Fibroblast of lung (primary cell): ENCODE measurements at places on chromosomes 16 and 17. TPM values are rescaled to one million over a fixed set of nuclear protein-coding genes. Genes with fewer than 3 reads are reported as not detected.

DNA sequence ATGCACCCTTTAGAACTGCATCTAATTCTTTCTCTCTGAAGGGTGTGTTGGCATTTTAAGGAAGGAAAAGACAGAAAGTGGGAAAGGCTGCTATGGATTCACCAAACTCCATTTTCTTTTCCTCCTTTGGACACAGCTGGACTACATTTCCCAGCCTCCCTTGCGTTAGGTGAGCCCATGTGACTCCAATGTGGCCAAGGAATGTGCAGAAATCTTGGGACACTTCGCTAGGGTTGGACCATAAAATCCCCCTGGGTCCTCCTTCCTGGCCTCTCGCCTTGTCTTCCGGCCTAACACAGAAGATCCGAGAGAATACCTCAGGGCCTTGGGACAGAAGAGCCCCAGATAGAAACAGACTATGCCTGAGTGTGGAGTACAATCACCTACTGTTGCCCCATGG is 56.3 kb downstream of the ABCC12 start:
- H3K27ac ChIP-seq: no peak overlapping the region
- no peaks in the 10 kb centered on the region for H3K27me3 ChIP-seq
- no peak overlapping the region for H3K4me3 ChIP-seq
- no peaks in the 10 kb centered on the region for H3K4me1 ChIP-seq

DNA sequence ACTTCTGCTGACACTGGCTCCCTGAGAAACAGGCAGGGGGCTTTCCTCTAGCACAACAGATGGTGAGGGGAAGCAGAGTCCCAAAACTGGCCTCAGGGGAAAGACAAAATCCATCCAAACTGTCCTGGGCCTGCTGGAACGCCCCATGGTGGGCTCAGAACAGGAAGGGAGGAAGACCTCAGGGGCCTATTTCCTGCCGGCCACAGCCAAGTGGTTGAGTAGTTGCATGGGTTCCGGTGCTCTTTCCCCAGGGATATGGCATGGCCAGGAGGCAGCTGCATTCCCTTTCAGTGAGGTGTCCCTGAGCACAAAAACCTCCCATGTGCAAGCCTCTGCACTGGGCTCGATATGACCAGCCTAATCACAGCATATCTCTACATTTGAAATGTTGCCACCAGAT is 303.0 kb upstream of the IRX5 start:
- H3K27ac ChIP-seq: no peak overlapping the region
- no peaks in the 10 kb centered on the region for H3K36me3 ChIP-seq
- DNase-seq: peak; percentile 4
- no peaks in the 10 kb centered on the region for H3K4me1 ChIP-seq

DNA sequence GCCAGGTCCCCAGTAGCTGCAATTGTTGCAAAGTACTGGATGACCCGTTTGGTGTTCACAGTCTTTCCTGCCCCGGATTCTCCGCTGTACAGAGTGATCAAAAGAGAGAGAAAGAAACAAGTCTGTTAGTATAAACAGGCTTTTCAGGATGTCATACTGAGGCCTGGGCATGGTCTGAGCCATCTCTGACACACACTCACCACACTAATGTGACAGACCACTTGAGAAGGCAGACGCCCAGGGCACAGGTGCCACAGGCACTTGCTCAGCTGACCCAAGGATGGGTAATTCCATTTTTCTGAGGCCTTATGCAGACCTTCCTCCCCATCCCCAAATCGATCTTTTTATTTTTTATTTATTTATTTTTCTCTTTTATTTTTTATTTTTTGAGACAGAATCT is 7.5 kb downstream of the MYH3 start:
- no peak overlapping the region for H3K4me3 ChIP-seq
- no peaks in the 10 kb centered on the region for H3K4me1 ChIP-seq
- H3K36me3 ChIP-seq: no peaks in the 10 kb centered on the region
- no peak for DNase-seq
- no peaks in the 10 kb centered on the region for H3K27me3 ChIP-seq
- no peak overlapping the region for H3K27ac ChIP-seq

- DNase-seq: peak; percentile 26
- H3K27me3 ChIP-seq: no peaks in the 10 kb centered on the region
- H3K36me3 ChIP-seq: peaks cover 1% of the 10 kb centered on the region
Measured at GRCh38 chr16:81654346-81654745, 124.7 kb upstream of the PLCG2 start.

The HNF1B gene
- polyA plus RNA-seq: not detected in 2 replicates

- H3K36me3 ChIP-seq: no peaks in the 10 kb centered on the region
- H3K27me3 ChIP-seq: peaks cover 6% of the 10 kb centered on the region
- no peak overlapping the region for H3K4me3 ChIP-seq
- H3K4me1 ChIP-seq: no peaks in the 10 kb centered on the region
- peak; percentile 78 for DNase-seq
- no peak overlapping the region for H3K27ac ChIP-seq
Measured at GRCh38 chr17:72613806-72614292, 478.6 kb downstream of the SLC39A11 start.

DNA sequence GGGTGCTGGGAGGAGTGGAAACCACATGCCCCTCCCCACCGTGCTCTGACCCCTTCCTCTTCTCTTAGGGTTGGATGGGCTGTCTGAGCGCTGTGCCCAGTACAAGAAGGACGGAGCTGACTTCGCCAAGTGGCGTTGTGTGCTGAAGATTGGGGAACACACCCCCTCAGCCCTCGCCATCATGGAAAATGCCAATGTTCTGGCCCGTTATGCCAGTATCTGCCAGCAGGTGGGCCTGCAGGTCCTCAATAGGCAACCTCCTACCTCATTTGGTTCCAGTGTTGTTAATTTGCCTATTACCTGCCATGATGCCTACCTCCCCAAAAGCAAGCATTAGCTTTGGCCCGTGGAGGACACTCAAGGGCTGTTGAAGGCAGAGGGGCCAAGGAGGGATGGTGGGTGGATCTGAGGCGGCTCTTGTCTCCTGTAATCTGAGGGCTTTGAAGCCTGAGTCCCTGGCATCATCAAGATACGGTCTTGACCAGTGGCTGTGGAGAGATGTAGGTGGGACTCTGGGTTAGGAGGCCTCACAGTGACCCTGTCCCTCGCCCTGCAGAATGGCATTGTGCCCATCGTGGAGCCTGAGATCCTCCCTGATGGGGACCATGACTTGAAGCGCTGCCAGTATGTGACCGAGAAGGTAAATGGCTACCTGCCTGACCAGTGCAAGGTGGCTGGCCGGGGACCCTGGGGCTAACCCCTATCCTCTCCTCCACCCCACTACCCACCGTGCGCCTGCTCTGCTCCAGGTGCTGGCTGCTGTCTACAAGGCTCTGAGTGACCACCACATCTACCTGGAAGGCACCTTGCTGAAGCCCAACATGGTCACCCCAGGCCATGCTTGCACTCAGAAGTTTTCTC is 3.4 kb downstream of the ALDOA start:
- peak overlapping the region; percentile 23 for H3K27ac ChIP-seq
- peak overlapping the region; percentile 36 for H3K4me3 ChIP-seq
- peaks cover 28% of the 10 kb centered on the region for H3K4me1 ChIP-seq
- DNase-seq: no peak
- no peaks in the 10 kb centered on the region for H3K27me3 ChIP-seq

The NDUFAF8 gene
- 102 and 111 TPM in 2 replicates for polyA plus RNA-seq

DNA sequence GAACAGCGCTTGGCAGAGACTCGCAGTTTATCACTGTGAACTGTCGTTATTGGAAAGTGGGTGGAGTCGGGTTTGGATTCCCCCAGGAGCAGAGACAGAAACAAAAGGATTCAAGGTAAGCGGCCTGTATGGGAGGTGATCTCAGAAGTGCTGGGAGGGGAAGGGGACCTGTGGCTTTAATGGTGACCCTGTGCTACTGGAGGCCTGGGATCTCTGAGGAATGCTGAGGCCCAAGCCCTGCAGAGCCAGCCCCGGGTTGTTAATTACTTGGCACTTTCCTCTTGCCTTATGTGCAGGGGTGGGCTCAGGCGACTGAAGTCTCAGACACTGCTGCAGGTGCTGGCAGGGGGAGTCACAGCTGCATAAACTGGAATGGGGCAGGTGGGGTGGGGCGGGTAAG is 27.4 kb downstream of the IRF8 start:
- no peak for DNase-seq
- no peaks in the 10 kb centered on the region for H3K36me3 ChIP-seq
- H3K4me1 ChIP-seq: peaks cover 4% of the 10 kb centered on the region
- H3K4me3 ChIP-seq: no peak overlapping the region
- H3K27ac ChIP-seq: no peak overlapping the region
- peaks cover 10% of the 10 kb centered on the region for H3K27me3 ChIP-seq

The TBC1D3G gene
- not detected in 2 replicates for polyA plus RNA-seq

DNA sequence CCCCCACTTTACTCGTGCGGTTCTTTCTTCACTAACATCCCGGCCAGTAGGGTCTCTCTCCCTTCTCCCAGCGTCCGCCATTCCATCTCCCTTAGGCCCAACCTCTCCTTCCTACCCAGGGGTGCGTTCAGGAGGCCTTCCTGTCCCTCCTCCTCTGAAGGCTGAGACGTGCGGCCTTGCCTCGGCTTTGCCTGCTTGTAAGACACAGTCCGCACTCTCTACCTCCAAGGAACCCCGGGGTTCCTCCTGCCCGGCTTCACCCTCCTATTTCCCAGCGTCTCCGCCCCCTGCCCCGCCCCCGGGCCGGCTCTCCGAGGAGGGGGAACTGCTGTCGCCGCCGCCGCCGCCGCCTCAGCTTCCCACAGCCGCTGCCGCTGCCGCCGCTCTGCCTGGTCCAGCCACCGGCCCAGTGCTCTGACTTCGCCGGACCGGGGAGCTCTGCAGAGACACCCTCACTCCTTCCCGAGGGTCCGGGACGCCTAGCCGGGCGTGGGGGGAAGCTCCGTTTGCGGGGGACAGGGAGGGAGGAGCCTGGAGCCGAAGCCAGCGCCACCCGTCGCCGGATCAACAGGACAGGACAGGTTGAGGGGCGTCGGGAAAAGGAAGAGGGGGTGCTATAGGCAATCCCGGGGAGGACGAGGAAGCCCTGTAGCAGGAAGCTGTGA is 1.2 kb upstream of the FGF11 start:
- H3K4me1 ChIP-seq: peaks cover 13% of the 10 kb centered on the region
- no peak overlapping the region for H3K4me3 ChIP-seq
- DNase-seq: no peak
- H3K27ac ChIP-seq: no peak overlapping the region
- H3K36me3 ChIP-seq: no peaks in the 10 kb centered on the region

DNA sequence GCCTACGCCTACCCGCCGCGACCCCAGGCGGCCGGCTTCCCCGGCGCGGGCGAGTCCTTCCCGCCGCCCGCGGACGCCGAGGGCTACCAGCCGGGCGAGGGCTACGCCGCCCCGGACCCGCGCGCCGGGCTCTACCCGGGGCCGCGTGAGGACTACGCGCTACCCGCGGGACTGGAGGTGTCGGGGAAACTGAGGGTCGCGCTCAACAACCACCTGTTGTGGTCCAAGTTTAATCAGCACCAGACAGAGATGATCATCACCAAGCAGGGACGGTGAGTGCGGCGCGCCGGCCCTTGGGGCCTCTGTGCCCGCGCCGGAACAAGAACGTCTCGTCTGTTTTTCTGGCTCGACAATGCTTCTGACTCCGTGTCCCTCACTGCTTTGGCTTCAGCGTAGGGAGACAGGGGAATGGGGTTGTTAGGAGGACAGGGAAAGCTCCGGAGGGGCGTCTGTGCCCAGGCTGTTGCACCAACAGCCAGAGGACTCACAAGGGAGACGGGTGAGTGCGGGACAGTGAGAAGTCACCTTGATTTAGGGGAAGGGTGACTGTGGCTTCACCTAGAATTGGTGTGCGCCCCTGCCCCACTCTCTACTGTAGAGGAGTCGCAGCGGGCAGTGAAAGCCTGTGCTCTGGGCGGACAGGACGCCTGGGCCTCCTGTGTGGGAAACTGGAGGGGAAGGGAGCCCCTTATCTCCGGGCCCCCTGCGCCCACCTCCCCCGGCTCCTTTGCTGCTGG is 806 bp downstream of the TBX21 start:
- H3K4me1 ChIP-seq: peaks cover 2% of the 10 kb centered on the region
- H3K36me3 ChIP-seq: no peaks in the 10 kb centered on the region

DNA sequence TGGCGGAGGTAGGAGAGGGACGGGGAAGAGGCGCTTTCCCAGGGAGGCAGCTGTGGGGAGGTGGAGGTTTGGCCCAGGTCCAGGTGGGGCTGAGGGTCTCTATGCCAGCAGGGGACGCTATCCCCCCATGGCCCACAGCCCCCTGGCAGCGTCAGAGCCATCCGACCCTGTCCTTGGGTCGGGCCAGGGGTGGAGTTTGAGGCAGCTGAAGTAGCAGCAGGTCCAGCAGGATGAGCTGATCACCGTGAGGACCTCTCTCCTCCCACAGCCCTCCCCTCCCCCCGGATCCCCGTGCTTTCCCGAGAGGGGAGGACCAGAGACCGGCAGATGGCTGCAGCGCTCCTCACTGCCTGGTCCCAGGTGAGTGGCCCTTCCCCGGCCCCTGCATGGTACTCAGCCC is 3.2 kb downstream of the ZNF205 start:
- H3K36me3 ChIP-seq: peaks cover 13% of the 10 kb centered on the region
- no peak overlapping the region for H3K27ac ChIP-seq
- peaks cover 4% of the 10 kb centered on the region for H3K4me1 ChIP-seq
- no peak overlapping the region for H3K4me3 ChIP-seq

DNA sequence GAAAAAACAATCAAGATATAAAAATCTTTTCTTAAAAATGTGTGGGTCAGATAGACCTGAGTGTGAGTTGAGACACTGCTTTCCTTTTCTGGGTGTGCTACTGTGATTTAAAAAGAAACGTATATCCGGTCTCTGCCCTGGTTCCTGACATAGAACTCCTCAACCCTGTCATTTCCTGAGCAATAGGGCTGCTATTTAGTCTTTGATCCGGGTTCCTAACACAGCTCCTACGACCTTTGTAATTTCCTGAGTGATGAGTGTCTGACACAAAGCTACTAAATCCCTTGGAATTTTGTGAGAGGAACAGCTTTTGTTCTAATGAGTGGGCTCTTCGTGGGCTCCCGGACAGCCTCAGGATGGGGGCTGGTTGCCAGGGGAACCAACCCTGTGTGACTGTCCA is 93.9 kb upstream of the FA2H start:
- H3K27me3 ChIP-seq: no peaks in the 10 kb centered on the region
- H3K4me3 ChIP-seq: no peak overlapping the region
- no peaks in the 10 kb centered on the region for H3K36me3 ChIP-seq
- no peak overlapping the region for H3K27ac ChIP-seq
- no peaks in the 10 kb centered on the region for H3K4me1 ChIP-seq

DNA sequence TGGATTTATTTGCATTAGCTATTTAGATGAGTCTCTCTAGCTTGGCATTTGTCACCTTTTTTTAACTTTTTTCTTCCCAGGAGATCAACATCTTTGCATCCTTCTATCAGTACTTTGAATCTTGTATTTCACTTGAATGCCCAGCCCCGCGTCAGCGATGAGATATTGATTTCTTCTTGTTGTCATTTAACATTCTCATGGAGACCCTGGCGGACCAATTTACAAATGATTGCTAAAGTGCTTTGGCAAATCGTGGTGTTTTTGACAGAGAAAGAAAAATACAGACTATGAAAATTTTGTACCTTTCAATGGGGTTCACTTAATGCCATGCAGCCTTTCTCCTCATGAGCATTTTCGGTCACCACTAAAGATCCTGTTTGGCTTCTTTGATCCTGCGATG is 269.7 kb downstream of the ABCC12 start:
- H3K36me3 ChIP-seq: no peaks in the 10 kb centered on the region
- no peak overlapping the region for H3K27ac ChIP-seq
- H3K27me3 ChIP-seq: no peaks in the 10 kb centered on the region
- no peaks in the 10 kb centered on the region for H3K4me1 ChIP-seq

The FBXW10B gene
- polyA plus RNA-seq: 0.11 and 0.36 TPM in 2 replicates
